Dermis lymphatic vessel endothelial cell (primary cell): ENCODE measurements at places on chromosomes 11 and 22. TPM values are rescaled to one million over a fixed set of nuclear protein-coding genes. Genes with fewer than 3 reads are reported as not detected.

The MFRP gene
- under 0.01 TPM in 1 of 2 replicates, not detected in the other for total RNA-seq

The KCNA4 gene
- not detected in 2 replicates for total RNA-seq

The VSIG10L2 gene
- total RNA-seq = 0.09 TPM in 1 of 2 replicates, not detected in the other

The IL10RA gene
- not detected in 2 replicates for total RNA-seq

The CALCA gene
- not detected in 2 replicates for total RNA-seq

The SMIM35 gene
- total RNA-seq = not detected in 2 replicates

The LRP5 gene
- total RNA-seq = 94.7 and 118 TPM in 2 replicates

The DEUP1 gene
- total RNA-seq = not detected in 2 replicates
